ENCODE measurements at places on chromosomes 5 and 9.

DNA sequence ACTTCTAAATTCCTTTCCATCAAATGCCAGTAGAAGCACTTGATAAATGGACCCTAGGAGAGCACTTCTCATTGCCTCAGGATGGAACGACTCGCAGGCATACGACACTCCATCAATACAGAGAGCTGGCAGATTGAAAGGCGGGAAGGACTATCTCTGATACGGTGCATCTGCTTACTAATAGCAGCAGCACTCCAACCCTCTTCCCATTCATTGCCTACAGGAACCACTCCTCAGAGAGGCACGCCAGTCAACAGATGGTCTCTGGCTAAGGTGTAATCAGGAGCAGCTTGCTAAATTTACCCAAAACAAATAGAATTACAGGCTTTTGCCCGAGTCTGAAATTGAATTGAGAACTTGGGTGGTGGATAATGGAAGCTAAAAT lies 168.1 kb downstream of the EFNA5 start:
- no peak for DNase-seq

DNA sequence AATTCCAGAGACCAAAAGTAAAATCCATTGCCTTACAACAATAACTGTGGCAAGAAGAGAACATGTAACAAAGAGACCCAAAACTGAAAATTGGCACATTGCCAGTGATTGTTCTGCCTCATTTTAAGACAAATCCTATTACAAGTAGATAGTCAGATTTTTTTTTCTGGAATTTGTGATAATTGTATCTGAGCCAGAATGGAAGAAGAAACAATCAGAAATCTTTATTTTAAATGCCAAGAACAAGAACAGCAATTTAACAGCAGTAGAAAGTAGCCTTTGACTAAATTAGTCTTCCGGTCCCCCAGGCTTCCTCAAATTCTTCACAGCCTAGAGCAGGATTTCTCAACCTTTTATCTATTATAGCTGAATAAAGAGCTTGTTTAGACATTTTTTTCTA lies 106.7 kb upstream of the PTPN3 start:
- no peak for DNase-seq

- no peak for DNase-seq
These were observed 228.4 kb upstream of the TBCA start for GRCh38 chr5:78004559-78004958.

- no peak for DNase-seq
These were observed 32.5 kb downstream of the SH3TC2 start for GRCh38 chr5:149030392-149030791.

GRCh38 chr5:43065387-43065947 lies 25.3 kb upstream of the ANXA2R start:
- no peak for DNase-seq

GRCh38 chr5:67166460-67167285 lies 29.9 kb downstream of the CD180 start:
- no peak for DNase-seq

DNA sequence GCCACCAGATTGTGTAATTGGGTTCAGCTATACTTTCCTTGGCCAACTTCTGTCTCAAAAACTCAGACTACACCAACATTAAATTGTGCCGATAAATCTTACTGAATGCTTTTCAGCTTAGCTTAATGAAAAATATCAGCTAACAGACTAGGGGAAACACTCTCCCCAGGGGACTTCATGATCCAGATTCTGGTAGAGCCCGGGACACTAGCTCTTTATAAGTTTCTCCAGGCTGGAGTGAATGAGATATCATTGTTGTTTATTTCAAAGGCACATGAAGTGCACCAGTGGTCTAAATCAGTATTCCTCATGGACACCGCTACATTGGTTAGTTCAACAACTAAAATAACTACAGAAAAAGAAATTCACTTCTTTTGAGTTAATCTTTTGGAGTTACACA lies 10.5 kb upstream of the LHFPL2 start:
- DNase-seq: no peak

- no peak for DNase-seq
These were observed 7.0 kb downstream of the IRX2 start for GRCh38 chr5:2744485-2744884.

All from vagina (tissue), 2 donors.